Cerebellum (tissue), 4 donors: ENCODE measurements at places on chromosomes 12 and 14. TPM values are rescaled to one million over a fixed set of nuclear protein-coding genes. Genes with fewer than 3 reads are reported as not detected.

- no peak for DNase-seq
Measured at GRCh38 chr14:100307766-100308426, 1.7 kb upstream of the SLC25A29 start.

GRCh38 chr12:28443337-28443736 is 253.1 kb downstream of the CCDC91 start:
- no peak for DNase-seq

DNA sequence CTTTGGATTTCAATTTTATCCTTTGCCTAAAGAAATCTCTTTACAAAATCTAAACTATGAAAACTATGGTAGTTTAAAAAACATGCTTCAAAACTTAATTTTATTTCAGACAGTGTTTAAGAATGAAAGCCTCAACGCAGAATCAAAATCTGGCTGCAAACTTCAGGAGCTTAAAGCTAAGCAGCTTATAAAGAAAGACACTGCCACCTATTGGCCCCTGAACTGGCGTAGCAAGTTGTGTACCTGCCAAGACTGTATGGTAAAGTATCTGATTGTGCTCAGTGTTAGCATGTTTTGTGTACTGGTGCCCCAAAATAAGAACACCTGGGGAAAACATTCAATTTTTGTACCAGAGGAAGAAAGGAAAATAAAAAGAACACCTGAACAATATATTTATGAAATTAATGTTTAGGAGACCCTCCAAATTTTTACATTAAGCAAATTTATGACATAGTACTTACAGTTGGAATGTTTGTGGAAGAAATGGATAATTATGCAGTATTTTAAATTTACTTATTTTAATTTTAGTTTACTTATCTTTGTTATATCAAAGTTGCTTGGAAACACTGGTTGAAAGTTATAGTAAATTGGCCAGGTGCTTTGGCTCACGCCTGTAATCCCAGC is 12.2 kb downstream of the UBR7 start:
- peak; percentile 31 for DNase-seq

DNA sequence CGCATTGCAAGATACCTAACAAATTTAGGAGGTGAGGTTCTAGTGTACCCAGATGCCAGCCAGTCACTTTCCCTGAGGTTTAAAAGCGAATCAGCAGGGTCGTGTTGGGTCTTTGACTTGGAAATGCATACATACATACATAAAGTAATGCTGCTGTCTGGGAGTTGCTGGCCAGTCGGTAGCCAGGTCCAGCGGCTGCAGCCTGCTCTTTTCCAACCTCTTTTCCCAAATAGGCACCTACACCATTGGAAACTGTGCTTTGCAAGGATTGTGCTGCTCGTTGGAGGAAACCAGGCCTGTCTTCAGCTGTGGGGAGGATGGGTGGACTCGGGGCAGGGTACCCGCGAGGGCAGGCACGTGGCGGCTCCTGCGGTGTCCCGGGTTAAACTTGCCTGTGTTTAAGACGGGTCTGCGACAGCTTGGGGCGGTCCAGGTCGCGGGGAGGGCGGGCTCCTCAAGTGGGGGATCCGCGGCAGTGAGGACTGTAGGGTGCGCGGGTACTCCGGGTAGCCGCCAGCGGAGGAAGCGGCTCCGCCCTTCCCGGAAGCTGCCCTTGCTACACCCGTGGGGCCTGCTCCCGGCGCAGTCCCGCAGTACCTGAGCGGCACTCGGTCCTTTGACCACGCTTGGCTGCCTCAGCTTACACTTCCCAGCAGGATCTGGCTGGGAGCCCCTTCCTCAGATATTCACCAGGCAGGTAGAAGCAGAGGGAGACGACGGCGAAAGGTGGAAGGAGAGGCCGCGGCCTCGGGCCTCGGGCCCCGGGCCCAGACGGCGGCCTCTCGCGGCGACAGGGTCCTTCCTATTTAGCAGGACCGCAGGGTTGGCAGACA is 2.7 kb downstream of the TTC6 start:
- DNase-seq = no peak

Gene OAS2
- 3.4 TPM for total RNA-seq

DNA sequence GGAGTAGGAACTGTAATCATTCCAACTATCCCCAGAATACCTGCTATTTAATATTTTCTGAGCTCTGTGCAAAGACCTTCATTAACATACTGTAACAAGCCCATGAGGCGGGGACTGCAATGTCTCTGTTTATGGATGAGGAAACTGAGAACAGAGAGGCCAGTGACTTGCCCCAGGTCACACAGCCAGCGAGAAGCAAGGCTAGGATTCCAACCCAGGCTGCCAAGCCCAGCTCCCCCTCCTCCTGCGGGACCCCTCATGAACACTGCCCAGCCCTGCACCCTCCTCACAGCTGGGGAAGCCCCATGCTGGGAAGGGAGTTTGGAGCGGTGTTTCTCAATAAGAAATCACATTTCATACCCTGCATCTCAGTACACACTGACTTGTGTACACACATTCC is 10.9 kb downstream of the HVCN1 start:
- no peak for DNase-seq

DNA sequence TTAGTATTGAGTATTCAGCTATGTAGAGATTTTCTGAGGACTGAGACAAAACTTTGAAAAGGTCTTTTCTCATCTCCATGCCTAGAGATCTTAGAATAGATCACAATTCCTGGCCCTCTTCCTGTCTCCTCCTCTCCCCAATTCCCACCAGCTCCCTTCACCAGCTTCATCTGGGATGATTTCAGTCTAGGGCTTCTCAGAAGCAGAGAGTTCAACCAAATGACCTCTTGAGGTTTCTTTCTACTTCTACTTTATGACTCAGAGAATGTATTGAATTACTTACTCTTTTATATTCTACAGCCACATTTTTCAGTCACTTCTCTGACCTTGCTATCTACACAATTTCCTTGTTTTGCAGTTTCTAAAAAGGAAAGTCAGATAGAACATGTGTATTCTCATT is 19.4 kb upstream of the SNX6 start:
- no peak for DNase-seq

Gene COX8C
- not detected for total RNA-seq

Gene CAND1
- total RNA-seq = 215 TPM

DNA sequence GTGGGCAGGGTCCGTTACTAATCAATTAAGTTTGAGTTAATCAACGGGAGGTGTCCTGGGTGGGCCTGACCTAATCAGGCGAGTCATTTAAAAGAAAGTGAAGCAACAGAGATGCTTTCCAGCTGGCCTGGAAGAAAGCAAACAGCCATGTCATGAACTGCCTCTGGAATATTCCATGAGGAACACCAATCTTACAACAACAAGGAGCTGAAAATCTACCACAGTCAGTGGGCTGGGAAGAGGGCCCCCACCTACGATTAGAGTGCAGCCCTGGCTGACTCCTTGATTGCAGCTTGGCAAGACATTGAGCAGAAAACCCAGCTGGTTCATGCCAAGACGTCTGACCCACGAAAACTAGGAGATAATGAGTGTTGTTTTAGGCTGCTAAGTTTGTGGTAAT is 56.2 kb downstream of the SSPN start:
- no peak for DNase-seq

Gene PAH
- total RNA-seq = 1.2 TPM

- DNase-seq = no peak
Measured at GRCh38 chr14:99781853-99782610, 11.2 kb upstream of the EML1 start.

Gene OR4K2
- not detected for total RNA-seq

- DNase-seq = no peak
Measured at GRCh38 chr12:31929027-31929526, 30.1 kb upstream of the RESF1 start.

Gene OR4Q3
- not detected for total RNA-seq

Gene FAM186B
- 0.18 TPM for total RNA-seq

DNA sequence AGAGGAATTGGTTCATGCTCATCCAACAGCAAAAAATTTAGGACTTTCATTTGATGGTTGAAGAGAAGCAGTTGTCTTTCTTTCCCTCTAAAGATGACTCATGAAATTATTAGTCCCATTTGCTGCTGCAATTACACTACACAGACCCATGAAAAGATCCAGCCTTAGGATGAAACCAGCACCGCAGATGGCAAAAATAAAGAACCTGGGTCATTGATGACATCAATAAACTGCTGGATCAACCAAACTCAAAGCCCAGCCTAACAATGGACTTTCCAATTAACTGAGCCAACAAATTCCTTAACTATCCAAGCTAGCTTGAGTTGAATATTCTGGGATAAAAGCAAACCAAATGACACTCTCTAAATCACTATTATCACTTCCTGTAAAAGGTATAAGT is 20.7 kb downstream of the DICER1 start:
- no peak for DNase-seq

Gene EML1
- 26.8 TPM for total RNA-seq

DNA sequence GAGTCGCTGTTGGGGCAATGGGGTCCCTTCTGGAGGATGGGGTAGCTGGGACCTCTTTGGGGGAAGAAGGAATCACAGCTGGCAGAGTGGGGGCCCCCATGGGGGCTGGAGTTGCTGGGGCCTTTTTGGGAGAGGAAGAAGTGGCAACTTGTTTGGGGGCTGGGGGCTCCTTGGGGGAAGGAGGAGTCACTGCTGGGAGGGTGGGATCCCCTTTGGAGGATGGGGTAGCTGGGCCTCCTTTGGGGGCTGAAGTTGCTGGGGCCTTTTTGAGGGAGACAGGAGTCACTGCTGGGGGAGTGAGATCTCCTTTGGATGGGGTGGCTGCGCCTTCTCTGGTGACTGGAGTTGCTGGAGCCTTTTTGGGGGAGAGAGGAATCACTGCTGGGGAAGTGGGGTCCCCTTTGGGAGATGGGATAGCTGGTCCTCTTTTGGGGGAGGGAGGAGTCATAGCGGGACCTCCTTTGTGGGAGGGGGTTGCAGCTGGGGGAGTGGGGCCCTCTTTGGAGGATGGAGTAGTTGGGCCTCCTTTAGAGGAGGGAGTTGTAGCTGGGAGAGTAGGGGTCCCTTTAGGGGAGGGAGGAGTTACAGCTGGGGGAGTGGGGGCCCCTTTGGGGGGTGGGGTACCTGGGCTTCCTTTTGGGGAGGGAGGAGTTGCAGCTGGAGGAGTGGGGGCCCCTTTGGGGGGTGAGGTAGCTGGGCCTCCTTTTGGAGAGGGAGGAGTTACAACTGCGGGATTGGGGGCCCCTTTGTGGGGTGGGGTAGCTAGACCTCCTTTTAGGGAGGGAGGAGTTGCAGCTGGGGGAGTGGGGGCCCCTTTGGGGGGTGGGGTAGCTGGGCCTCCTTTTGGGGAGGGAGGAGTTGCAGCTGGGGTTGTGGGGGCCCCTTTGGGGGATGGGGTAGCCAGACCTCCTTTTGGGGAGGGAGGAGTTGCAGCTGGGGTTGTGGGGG is 7.9 kb downstream of the NACA start:
- no peak for DNase-seq

Gene PPP4R4
- total RNA-seq = 3.0 TPM

GRCh38 chr12:80041692-80042091 is 57.6 kb upstream of the OTOGL start:
- no peak for DNase-seq

DNA sequence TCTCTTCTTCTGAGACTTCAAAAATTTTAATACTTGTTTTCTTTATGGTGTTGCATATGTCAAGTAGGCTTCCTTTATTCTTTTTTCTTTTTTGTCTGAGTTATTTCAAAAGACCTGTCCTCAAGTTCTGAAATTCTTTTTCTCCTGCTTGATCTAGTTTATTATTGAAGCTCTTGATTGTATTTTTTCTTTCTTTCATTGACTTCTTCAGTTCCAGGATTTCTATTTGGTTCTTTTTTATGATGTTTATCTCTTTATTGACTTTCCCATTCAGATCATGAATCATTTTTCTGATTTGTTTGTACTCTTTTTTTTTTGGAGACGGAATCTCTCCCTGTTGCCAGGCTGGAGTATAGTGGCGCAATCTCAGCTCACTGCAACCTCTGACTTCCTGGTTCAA is 34.1 kb downstream of the IFT43 start:
- DNase-seq = no peak
